ENCODE measurements at places on chromosomes 5 and 9.

DNA sequence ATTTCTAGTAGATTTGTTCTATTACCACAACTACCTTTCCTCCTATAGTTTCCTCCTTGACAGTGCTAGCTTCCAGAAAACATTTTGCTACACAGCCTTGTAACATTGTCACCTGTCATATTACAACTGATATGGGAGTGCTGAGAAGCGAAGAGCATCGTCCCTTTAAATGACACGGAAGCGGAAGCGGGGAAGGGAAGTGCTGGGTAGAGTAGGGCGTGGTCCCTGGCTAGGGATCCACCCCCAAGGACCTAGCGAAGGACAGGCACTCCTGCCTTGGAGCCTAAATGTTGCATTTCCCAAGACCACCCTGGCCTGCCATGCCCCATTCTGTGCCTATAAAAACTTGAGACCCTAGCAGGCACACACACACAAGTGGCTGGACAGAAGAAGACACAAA is 57.4 kb upstream of the RANBP6 start:
- DNase-seq: no peak

DNA sequence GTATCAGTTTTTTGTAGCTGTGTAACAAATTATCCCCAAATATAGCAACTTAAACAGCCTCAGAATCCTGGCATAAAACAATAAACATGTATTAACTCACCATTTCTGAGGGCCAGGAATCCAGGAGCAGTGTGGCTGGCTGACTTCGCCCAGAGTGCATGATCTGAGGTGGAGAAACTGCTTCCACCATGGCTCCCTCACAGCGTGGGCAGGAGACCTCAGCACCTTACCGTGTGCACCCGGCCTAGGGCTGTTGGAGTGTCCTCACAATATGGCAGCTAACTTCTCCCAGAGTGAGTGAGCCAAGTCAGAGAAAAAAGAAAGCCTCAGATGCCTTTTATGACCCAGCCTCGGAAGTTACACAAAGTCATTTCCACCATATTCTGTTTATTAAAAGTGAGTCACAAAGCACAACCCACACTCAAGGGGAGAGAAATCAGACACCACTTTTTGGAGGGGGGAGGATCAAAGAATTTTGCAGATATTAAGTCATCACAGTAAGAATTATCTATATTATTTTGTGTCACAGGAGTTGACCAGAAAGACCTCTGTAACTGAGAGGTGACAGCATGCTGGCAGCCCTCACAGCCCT is 59.6 kb downstream of the TSTD2 start:
- DNase-seq: no peak

DNA sequence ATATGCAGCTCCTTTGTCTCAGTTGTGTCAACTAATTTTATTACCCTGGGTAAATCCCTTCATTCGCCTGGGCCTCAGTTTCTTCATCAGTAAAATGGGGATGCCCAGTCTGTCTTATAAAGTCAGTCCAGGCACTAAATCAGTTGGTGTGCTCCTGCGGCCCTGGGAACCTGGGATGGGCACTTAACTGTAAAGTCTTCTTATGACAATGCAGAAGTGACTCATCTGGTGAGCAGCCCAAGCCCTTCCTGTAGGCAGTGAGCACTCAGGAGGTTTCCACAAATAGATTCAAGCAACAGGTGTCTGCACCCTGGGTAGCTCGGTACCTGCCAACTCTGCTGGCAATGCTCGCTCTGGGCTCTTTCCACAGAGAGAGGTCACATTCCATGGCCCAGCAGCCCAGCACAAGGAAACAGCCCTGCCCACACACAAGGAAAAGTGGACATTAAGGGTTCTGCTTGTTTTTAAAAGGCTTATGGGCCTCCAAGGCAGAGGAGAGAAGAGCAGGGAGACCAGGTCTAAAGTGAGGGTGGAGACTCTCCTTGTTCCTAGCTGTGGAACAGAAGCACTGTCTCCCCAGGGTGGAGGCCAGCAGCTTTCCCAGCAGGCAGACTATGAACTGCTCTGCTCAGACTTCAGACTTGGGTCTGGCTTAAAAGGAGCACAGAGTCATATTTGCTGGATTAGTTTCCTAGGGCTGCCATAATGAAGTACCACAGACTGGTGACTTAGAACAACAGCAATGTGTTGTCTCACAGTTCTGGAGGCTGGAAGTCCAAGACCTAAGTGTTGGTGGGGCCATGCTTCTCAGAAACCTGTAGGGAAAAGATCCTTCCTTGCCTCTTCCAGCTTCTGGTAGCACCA is 89.7 kb upstream of the ADRA1B start:
- no peak for DNase-seq

DNA sequence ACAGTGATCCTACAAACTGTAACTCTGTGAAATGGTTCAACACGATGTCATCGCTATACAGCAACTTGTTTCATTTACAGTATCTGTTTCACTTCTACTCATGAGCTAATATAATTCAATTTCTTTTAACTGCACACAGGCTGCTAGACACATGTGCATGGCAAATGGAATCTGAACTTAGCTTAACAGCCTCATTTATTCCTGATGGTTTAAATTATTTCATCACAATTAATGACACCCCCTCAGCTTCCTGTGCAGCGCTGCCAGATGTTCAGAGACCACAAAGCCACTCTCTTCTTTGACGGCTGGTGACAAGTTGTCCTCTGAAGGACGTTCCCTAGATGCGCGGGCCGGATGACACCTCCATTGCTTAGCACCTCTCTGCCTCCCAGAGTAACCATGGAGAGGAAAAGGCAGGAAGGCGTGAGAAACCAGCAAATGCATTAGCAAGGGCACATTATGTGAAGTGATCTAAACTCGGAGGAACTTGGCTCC is 191.1 kb downstream of the BNC2 start:
- DNase-seq: no peak

DNA sequence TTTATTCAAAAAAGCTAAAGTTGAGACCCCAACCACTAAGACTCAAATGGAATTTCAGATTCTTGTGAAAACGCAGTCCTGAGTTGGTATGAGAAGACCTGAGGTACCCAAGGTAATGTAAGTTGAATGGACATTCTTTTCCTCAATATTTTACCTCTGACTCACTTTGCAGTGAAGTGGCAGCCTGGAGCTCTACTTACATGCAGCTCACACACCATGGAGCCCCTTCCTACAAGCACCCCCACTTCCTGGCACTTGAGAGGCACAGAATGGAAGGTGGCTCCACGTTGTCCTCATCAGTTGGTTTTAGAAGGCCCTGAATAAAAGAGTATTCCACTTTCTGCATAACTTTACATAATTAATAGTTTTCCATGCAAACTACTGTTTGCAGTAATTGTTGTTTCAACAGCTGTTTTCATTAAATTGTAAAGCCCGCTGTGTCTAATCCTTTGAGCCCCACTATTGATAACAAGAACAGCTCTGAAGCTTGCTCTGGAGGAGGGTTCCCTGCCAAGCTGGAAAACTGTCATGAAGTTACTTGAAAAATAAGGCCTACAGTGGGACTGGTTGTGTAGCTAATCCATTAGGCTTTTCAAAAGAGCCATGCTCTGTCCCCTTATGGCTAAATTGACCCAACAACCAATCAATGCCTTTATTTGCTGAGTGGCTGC is 102.2 kb upstream of the SPATA31D4 start:
- DNase-seq: no peak

GRCh38 chr9:69937833-69938535 is 105.7 kb upstream of the MAMDC2 start:
- DNase-seq: no peak

- no peak for DNase-seq
Observed at GRCh38 chr9:4079906-4080305, 220.0 kb downstream of the GLIS3 start.

- no peak for DNase-seq
Observed at GRCh38 chr5:128574041-128574440, 36.0 kb upstream of the FBN2 start.

- no peak for DNase-seq
Observed at GRCh38 chr5:169171515-169171914, 129.4 kb downstream of the SLIT3 start.

- no peak for DNase-seq
Observed at GRCh38 chr9:110008663-110009062, 199.3 kb downstream of the C9orf152 start.

DNA sequence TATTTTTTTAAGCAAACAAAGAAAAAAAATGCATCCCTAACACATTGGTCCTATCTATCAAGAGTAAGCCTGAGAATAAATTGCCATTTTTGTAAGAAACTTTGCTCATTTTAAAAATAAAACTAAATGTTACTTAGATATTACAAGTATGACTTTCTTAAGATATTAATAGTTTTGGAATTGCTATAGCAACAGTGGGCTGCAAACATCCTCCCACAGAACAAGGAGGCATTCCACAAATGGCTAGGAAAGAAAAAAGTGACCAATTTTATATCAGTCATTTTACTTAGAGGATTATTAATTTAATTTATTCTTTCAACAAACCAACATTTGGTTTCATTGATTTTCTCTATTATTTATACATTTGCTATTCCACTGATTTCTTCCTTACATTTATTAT is 63.7 kb downstream of the LURAP1L start:
- no peak for DNase-seq

- no peak for DNase-seq
Observed at GRCh38 chr9:11199335-11199734, 586.5 kb upstream of the PTPRD start.

DNA sequence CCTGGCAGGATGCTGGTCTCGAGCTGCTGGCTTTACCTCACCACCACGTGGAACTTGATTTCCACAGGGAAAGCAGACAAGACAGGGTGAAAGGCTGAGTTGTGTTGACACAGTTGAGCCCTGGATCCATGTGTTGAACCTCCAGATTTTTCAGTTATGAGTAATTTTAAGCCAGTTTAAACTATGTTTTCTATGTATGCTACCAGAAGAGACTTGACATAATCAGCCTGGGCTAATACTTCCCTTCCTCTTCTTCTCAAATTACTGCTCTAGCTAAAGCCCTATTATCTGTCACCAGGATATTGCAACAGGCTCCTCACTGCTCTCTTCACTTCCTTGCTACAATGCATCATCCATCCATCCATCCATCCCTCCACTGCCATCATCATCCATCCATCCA is 12.0 kb upstream of the PHYKPL start:
- no peak for DNase-seq

DNA sequence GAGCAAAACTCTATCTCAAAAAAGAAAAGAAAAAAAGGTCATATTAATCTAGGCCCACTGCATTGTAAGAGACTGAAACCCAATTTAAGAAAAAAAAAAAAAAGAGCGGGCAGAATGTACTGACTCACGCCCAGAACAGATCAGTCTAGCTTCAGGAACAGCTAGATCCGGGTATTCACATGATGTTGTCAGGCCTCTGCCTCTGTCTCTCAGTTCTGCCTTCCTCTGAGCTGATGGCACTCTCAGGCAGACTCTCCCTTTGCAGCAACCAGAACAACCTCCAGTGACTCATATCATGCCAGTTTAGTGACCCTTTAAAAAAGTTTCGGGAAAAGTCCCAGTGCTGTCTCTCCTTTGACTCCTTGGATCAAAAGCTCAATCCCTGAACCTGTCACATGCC is 53.0 kb downstream of the NEURL1B start:
- DNase-seq: no peak

DNA sequence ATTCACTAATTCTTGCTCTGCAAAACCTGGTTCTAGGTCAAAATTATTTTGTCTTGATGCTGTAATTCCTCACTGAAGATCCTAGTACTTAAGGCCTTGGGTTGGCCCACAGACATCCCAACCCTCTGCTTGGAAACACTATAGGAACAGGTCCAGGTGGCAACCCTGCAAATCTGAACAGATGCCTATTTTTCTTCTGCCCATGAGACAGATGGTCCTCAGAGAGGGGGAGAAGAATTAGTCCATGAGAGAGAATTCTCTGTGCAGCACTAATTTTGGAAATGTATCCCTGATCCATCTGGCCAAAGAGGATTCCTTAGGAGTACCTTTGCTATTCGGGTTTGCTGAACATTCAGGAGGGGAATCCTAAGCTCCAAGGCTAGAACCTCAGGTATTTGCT is 156.3 kb downstream of the ELAVL2 start:
- DNase-seq: no peak

GRCh38 chr5:140113180-140113698 is 670 bp upstream of the PURA start:
- no peak for DNase-seq

DNA sequence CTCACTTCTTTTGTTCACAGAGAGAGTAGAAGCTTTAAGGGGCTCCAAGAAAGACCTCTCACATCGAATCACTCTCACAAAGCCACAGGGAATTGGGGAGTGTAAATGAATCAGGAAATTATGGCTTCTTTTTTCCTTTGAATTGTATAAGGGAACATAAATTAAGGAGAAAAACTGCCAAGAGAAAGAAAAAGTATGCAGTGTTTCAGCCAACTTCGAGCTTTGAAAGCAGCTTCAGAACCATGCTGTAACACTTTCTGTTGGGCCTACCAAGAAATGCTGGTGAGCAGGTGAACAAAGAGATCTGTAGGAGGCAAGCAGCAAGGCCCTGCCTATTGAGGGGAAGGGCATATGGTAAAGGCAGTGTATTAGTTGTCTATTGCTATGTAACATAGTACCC is 33.4 kb upstream of the CTNNA1 start:
- DNase-seq: no peak

GRCh38 chr5:119578937-119579336 is 50.4 kb upstream of the FAM170A start:
- no peak for DNase-seq

GRCh38 chr5:16007750-16008415 is 171.7 kb downstream of the MARCHF11 start:
- DNase-seq: no peak

DNA sequence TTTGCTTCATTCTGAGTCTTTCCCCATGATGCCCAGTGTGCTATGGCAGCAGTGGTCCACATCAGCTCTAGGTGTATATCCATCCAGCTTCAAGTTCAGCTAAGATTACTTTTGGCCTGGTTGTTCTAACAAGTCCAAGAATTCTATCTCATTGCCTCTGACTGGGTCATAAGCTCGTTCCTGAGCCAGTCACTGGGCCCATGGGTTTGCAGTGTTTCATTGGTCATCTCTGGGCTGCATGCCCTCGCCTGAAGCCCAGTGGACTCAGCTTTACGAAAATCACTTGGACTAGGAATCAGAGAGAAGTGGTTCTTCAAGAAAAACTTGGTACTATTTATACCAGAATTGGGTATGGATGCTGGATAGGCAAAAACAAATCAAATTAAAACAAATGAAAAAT is 16.1 kb upstream of the ARHGAP26 start:
- DNase-seq: no peak

GRCh38 chr9:132894862-132895835 is 16.5 kb downstream of the SPACA9 start:
- DNase-seq: no peak

Measured in stimulated activated CD4-positive, alpha-beta T cell treated with anti-CD3 and anti-CD28 coated beads, Interleukin-1b, Interleukin-23, amount 100 ng/mL, for 24 hours (primary cell).